ENCODE measurements at places on chromosomes 4 and X.

GRCh38 chr4:87278335-87278794 lies 44.3 kb downstream of the HSD17B13 start:
- H3K27me3 ChIP-seq: no peaks in the 10 kb centered on the region
- no peak for DNase-seq
- no peaks in the 10 kb centered on the region for H3K4me1 ChIP-seq
- no peak overlapping the region for H3K4me3 ChIP-seq
- no peaks in the 10 kb centered on the region for H3K36me3 ChIP-seq

DNA sequence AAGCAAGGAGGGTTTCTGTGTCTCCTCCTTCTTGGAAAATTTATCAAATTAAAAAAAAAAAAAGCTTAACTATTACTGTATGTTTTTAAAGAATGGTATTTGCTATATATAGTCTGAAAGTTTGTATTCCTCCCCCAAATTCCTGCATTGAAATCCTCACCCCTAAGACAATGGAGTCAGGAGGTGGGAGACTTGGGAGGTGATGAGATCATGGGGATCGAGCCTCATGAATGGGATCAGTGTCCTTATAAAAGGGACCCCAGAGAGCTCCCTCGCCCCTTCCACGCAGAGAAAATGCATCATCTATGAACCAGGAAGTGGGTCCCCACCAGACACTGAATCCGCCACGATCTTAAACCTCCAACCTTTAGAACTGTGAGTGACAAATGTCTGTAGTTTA lies 50.1 kb downstream of the DHRSX start:
- H3K27ac ChIP-seq: peak overlapping the region; percentile 1
- DNase-seq: no peak
- H3K4me3 ChIP-seq: no peak overlapping the region
- H3K4me1 ChIP-seq: peaks cover 11% of the 10 kb centered on the region
- H3K27me3 ChIP-seq: no peaks in the 10 kb centered on the region

DNA sequence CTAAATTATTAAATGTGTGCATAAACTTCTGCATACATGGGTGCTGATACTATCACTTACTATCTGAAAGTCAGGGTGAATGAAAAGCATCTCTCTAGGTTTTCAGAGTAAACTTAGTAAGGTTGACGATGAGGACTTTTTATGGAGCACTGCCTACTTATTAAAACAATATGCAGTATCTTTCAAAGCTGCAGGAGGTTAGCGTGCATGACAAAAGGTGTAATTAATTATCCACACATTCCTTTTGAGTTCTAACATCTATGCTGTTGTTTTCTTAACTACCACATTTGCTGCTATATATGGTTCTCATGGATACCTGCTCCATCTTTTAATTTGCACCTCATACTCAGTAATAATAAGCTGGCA lies 256.2 kb downstream of the FSTL5 start:
- H3K36me3 ChIP-seq: no peaks in the 10 kb centered on the region
- no peak for DNase-seq
- no peaks in the 10 kb centered on the region for H3K27me3 ChIP-seq
- H3K4me3 ChIP-seq: no peak overlapping the region
- no peak overlapping the region for H3K27ac ChIP-seq

DNA sequence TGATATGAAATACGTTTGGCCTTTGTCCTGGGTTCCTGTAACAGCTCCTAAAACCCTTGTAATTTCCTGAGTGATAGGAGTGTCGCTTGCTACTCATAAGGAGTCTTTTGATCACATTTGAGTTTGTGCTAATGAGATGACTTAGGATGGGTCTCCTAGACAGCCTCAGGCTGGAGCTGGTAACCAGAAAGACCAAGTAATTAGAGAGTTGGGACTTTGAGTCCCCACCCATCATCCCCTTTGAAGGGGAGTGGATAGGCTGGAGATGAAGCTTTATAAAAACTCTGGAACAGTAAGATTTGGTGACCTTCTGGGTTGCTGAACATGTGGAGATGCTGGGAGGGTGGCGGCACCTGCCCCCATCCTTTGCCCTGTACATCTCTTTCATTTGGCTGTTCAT lies 2.9 kb downstream of the SEC24B start:
- no peaks in the 10 kb centered on the region for H3K36me3 ChIP-seq
- H3K27ac ChIP-seq: no peak overlapping the region
- no peak overlapping the region for H3K4me3 ChIP-seq
- H3K4me1 ChIP-seq: peaks cover 7% of the 10 kb centered on the region
- H3K27me3 ChIP-seq: no peaks in the 10 kb centered on the region

DNA sequence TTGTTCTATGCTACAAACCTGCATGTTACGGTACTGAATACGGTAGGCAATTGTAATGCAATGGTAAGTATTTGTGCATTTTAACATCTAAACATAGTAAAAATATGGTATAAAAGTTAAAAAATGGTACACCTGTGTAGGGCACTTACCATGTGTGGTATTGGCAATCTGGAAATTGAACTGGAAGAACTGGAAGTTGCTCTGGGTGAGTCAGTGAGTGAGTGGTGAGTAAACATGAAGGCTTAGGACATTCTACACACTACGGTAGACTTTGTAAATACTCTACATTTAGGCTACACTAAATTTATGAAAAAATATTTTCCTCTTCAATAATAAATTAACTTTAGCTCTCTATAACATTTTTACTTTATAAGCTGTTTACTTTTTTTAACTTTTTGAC lies 78.9 kb downstream of the RRAGB start:
- no peak for DNase-seq
- H3K4me1 ChIP-seq: no peaks in the 10 kb centered on the region
- H3K27ac ChIP-seq: no peak overlapping the region
- no peak overlapping the region for H3K4me3 ChIP-seq

- H3K36me3 ChIP-seq: no peaks in the 10 kb centered on the region
- no peak for DNase-seq
- no peaks in the 10 kb centered on the region for H3K27me3 ChIP-seq
- no peak overlapping the region for H3K4me3 ChIP-seq
Observed at GRCh38 chrX:12013211-12013618, 125.1 kb upstream of the FRMPD4 start.

GRCh38 chrX:151225843-151226242 lies 49.5 kb downstream of the GPR50 start:
- no peaks in the 10 kb centered on the region for H3K36me3 ChIP-seq
- no peak overlapping the region for H3K27ac ChIP-seq
- DNase-seq: no peak

GRCh38 chrX:116172976-116173375 lies 2.4 kb downstream of the AGTR2 start:
- no peaks in the 10 kb centered on the region for H3K36me3 ChIP-seq
- H3K4me1 ChIP-seq: no peaks in the 10 kb centered on the region
- no peak overlapping the region for H3K27ac ChIP-seq
- H3K4me3 ChIP-seq: no peak overlapping the region
- no peaks in the 10 kb centered on the region for H3K27me3 ChIP-seq

- H3K27me3 ChIP-seq: no peaks in the 10 kb centered on the region
- H3K27ac ChIP-seq: no peak overlapping the region
- no peaks in the 10 kb centered on the region for H3K36me3 ChIP-seq
- no peak overlapping the region for H3K4me3 ChIP-seq
Observed at GRCh38 chrX:83145876-83146275, 362.2 kb upstream of the POU3F4 start.

- H3K27me3 ChIP-seq: no peaks in the 10 kb centered on the region
- no peak for DNase-seq
- H3K4me1 ChIP-seq: no peaks in the 10 kb centered on the region
- no peak overlapping the region for H3K27ac ChIP-seq
- H3K4me3 ChIP-seq: no peak overlapping the region
- H3K36me3 ChIP-seq: no peaks in the 10 kb centered on the region
Observed at GRCh38 chr4:46804781-46805413, 104.1 kb downstream of the COX7B2 start.

DNA sequence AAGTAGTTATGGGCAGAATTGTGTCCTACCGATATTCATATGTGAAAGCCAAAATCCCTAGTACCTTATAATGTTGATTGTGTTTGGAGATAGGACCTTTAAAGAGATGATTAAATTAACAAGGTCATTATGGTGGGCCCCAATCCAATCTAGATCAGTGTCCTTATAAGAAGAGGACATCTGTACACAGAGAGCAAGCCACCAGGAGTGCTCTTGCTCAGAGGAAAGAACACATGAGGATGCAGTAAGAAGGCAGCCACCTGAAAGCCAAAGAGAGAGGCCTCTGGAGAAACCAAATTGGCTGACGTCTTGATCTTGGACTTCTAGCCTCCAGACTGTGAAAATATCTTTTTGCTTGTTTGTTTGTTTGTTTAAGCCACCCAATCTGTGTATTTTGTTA lies 1290.8 kb upstream of the PABPC4L start:
- no peak overlapping the region for H3K4me3 ChIP-seq
- no peak for DNase-seq
- H3K4me1 ChIP-seq: no peaks in the 10 kb centered on the region
- no peaks in the 10 kb centered on the region for H3K36me3 ChIP-seq

- peaks cover 3% of the 10 kb centered on the region for H3K4me1 ChIP-seq
- H3K4me3 ChIP-seq: no peak overlapping the region
- DNase-seq: no peak
- no peak overlapping the region for H3K27ac ChIP-seq
- H3K27me3 ChIP-seq: no peaks in the 10 kb centered on the region
Observed at GRCh38 chr4:120801137-120801758, 121.3 kb downstream of the PRDM5 start.

DNA sequence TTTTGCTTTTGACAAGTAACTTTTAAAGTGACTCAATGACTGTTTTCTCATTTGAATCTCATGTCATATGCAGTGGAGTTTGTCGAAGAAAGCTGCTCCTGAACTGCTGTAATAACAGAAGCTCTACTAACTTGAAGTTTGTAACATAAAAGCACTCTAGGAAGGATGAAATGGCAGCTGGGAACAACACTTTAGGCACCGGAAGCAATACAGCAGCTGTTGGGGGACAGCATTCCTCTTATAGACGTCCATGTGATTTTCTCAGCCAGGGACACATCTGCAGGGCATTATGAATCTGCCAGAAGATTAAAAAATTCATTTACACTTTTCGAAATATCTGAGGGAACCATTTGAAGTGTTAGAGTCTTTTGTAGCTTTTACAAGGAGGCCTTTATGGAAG lies 1035.8 kb downstream of the ADGRL3 start:
- no peaks in the 10 kb centered on the region for H3K27me3 ChIP-seq
- DNase-seq: no peak
- H3K4me1 ChIP-seq: no peaks in the 10 kb centered on the region
- H3K27ac ChIP-seq: no peak overlapping the region

DNA sequence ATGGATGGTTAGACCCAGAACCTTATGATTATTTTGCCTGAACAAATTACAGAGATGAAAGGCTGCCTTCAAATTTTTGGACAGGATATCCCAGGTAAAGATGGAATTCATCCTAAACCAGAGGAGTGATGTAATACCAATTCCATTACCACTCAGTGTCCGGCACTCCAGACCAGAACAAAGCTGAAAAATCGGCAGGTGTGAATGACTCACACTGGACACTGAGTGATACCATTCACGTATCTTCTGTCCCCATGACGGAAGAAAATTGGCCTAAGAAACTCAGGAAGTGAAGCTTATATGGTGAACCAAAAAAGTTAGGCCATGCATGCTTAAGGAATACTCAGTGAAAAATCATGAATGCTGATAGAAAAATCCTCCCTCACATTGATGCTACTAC lies 34.5 kb downstream of the PALLD start:
- H3K27ac ChIP-seq: no peak overlapping the region
- no peaks in the 10 kb centered on the region for H3K36me3 ChIP-seq
- peaks cover 2% of the 10 kb centered on the region for H3K27me3 ChIP-seq
- no peak for DNase-seq

DNA sequence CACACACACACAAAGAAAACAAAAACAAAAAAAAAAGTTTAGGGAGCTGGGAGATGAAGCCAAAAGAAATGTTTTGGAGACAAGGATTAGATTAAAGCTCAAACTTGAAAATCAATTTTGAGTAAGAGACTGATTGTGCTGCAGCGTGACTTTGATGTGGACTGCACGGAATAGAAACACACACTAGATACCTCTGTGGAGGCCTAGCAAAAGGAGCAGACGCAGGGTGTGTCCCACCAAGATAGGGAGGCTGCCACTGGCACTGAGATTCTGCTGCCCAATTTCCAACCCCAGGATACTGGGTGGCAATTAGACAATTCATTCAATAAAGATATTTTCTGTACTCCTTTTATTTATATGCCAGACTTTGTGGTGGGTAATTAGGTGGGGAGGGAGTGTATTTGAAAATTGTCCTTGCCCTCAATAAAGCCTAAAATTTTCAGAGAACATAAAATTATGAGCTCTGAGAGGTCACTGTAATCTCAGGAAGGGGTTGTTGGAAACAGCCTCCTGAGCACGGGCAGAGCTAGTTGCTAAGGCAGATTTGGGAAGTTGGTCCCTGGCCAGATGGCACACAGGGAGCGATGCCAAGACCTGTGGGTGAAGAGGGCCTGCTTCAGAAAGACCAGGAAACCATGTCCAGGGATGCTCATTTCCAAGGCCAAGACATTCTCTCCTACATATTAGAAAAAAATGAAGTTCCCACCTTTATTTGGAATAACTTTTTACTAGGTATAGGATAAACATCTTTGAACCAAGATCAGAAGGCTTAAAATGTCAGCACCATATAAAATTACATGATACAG lies 1.9 kb upstream of the PPP3CA start:
- DNase-seq: no peak
- no peaks in the 10 kb centered on the region for H3K36me3 ChIP-seq
- H3K27me3 ChIP-seq: no peaks in the 10 kb centered on the region
- H3K4me1 ChIP-seq: no peaks in the 10 kb centered on the region

GRCh38 chr4:106803083-106803482 lies 233.0 kb downstream of the DKK2 start:
- H3K27me3 ChIP-seq: no peaks in the 10 kb centered on the region
- no peak overlapping the region for H3K27ac ChIP-seq

DNA sequence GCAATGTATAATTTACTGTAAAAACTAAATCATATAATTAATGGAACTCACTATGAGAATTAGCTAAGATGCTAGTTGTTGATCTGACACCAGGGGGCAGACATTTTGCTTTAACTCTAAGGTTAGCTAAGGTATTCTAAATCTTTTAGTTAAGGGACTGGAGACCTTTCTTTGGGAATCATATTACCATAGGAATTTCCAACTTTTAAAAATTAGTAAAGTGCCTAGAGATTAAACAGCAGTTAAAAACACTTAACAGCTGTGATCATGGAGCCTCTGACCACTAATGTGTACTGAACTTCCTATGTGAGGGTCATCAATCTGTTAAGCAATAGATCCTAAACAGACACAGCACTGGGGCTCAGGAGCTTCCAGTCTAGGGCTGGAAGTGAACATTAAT lies 226.6 kb downstream of the NSUN7 start:
- H3K27ac ChIP-seq: no peak overlapping the region
- no peaks in the 10 kb centered on the region for H3K27me3 ChIP-seq
- no peaks in the 10 kb centered on the region for H3K4me1 ChIP-seq
- no peak overlapping the region for H3K4me3 ChIP-seq
- peak; percentile 45 for DNase-seq

GRCh38 chr4:184807256-184807655 lies 18.5 kb downstream of the ACSL1 start:
- no peaks in the 10 kb centered on the region for H3K4me1 ChIP-seq
- no peak overlapping the region for H3K27ac ChIP-seq
- no peak overlapping the region for H3K4me3 ChIP-seq
- DNase-seq: no peak
- H3K36me3 ChIP-seq: no peaks in the 10 kb centered on the region

- H3K4me3 ChIP-seq: no peak overlapping the region
- no peaks in the 10 kb centered on the region for H3K4me1 ChIP-seq
Observed at GRCh38 chr4:132124624-132124974, 1024.5 kb upstream of the PCDH10 start.
